ENCODE measurements at places on chromosomes 6 and 20.
A peak's percentile ranks its signal among the peaks of the same experiment; 100 is the strongest.

GRCh38 chr6:52161689-52162438 lies 24.3 kb upstream of the IL17A start:
- no peak for DNase-seq

DNA sequence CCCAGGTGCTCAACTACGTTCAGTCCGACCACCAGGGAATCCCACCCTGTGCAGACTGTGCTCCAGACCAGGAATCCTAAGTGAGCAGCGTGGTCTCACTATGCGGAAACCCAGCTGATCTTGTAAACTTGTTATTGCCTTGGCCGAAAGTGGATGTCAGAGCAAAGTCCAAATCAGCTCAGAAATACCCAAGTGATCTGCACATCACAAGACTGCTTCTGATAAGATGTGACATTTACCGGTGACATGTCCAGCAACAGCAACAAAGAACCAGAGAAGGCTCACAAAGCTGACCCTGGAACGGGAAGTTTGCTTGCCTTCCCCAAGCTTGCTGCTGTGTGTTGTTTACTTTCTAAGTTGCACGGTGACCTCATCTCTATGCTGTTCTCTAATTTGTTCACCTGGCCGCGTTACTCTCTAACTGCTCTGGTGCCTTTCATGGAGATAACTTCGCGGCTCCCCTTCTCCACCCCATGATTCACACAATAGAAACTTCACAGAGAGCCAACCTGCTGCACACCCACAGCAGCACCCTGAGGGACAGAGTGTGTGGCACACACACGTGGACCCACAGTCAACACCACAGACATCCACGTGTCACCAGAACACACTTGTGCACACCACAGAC lies 1.7 kb downstream of the BNIP5 start:
- DNase-seq = no peak

DNA sequence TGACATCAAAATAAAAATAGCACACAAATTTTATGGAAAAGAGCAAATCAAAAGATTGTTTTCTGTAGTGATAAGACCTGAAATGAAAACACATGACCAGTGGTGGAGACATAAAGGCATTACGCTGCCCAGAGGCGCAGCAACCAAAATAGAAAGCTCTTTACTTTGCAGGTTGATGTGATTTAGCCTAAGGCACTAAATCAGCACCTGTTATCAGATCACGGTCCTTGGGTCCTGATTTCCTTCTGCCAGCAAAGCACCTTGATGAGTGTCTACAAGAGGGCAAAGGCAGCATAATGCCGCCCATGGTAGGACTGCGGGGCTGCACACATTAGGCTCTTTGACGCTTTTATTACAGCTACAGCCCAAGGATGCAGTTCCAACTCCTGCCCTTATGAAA lies 19.3 kb upstream of the RAMACL start:
- DNase-seq = no peak

GRCh38 chr20:52410182-52410647 lies 218.6 kb upstream of the ZFP64 start:
- no peak for DNase-seq

- DNase-seq = no peak
Measured at GRCh38 chr6:36599791-36600209, 5.6 kb downstream of the SRSF3 start.

DNA sequence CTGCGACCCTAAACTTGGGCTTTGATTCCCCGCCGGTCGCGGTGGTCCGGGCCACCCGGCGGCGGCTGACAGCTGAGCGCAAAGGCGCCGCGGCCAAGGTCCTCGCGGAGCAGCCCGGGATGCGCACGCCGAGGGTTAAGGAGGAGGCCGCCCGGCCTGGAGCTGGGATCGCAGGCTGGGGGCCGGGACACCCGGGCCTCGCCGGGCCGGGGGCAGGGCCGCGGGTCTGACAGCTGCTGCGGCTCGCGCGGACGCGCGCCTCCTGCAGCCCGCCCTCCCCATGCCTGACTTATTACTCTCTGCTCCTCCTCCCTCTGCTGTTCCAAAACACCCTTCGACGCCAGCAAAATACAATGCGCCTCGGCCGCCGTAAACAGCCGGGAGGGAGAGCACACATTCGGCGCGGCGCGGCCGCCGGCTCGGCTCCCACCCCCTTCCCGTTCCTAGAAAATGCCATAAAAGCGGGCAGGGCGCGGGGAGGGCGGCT lies 746 bp downstream of the BACH2 start:
- no peak for DNase-seq

GRCh38 chr6:7546896-7547295 lies 5.4 kb downstream of the DSP start:
- DNase-seq = no peak

- no peak for DNase-seq
Measured at GRCh38 chr6:71889366-71889765, 3.0 kb downstream of the RIMS1 start.

- DNase-seq = no peak
Measured at GRCh38 chr6:123000244-123000770, 4.3 kb downstream of the CLVS2 start.

GRCh38 chr6:141607956-141608355 lies 524.8 kb upstream of the GJE1 start:
- no peak for DNase-seq

GRCh38 chr6:150276937-150277742 lies 91.7 kb upstream of the IYD start:
- no peak for DNase-seq

GRCh38 chr6:155647354-155647753 lies 191.7 kb upstream of the NOX3 start:
- no peak for DNase-seq

DNA sequence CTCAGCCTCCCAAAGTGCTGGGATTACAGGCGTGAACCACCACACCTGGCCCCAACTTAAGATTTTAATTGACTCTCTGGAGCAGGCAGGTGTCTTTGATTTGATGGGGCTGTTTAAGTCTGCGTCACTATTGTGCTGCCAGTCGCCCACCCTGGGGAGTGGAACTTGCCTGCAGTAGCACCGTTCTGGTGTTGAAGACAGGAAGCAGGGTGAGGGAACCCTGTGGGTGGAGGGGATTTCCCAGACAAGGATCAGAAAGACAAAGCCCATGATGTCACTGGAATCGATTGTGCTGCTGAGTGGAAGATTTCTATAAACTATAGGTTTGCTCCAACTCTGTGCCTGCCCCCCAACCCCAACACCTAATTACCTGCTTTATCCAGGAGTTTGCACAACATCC lies 11.0 kb downstream of the ALDH8A1 start:
- DNase-seq = no peak

- no peak for DNase-seq
Measured at GRCh38 chr20:17749978-17750721, 50.4 kb downstream of the BANF2 start.

DNA sequence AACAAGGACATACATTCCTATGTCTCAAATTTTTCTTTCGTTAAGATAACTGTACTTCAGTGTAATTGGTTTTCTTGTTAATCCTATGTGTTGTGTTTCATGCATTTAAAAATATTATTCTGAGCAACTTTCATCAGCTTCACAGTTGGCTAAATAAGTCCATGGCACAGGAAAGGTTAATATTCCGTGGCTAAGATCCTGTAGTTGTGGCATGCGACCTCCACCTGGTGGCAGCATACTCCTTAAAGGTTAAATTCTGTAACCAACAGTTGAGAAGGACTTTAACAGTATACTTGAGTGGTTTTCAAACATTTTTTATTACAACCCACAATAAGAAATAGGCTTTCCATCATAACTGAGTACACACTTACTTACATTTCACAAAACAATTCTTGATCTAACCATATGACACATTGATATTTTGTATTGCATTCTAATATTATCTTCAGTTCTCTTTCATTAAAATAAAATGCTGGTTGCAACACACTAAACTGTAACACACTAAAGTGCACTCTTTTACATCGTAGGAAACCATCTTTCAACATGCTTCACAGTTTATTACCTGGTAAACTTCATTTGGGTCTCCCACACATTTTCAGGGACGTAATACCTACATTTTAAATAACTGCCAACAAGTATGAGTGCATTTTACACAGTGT lies 118.3 kb downstream of the SLX4IP start:
- no peak for DNase-seq

DNA sequence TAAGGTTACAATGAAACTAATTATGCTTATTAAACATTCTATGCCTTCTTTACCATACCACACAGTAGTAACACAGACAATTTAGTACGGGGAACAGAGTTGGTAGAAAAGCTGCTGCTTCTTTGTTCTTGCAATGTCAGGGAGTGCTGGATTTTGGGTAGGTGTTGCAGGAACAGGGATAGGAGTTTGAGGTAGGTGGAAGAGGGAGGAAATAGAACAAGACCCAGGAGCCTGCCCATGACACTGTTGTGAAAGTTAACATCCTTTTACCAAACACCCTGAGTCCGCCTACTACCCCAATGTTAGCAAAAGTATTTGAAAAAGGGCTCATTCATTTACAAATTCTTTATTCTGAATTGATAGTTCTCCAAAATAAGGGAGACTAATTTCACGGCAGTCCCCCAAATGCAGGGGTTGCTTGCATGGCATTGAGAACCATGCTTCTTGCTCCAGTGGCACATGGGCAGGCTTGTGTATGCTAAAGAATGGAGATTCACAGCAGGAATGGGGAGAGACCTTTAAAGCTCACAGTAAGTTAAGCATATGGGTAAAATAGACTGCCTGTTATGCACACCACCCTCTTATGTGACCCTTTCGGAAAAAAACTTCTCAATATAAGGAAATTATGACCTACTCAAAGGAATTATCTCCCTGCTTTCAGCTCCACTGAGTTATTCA lies 181.7 kb downstream of the GRM1 start:
- no peak for DNase-seq

DNA sequence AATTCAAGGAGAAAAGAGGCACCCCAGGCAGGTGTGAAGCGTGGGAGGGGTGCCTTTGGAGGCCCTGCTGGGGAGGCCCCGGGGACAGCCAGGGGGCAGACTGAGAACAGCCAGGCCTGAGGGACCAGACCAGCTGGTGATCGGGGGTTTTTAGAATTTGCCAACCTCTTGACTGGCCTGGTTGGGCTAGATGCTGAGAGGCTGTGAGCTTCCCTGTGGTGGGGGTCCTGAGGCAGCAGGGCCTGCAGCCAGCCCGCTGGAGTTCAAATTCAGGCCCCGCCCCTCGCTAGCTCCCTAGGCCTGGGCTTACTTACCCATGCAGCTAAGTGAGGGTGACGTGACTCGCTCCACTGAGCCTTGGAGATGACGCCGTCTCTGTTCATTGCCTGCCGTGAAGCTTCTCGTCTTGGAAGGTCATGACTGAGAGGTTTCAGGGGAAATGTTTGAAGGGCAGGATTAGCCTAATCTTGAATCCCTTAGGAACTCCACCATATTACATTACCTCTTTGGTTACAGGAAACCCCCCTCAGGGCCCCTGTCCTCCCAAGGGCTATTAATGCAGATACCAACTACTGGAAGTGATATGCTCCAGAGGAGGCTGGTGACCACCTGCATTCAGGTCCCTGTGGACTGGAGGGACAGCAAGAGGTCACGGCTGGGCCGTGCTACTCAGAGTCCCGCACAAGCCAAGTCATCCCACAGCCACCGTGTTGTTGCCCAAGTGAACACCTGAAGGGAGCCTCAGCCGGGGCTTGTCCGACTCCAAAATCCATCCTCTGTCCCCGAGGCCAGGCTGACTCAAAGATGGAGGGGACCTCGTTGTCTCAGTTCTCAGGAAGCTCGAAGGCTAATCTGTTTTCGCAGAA lies 73.9 kb upstream of the DUSP22 start:
- no peak for DNase-seq

- DNase-seq = no peak
Measured at GRCh38 chr20:56151834-56152233, 96.7 kb upstream of the MC3R start.

DNA sequence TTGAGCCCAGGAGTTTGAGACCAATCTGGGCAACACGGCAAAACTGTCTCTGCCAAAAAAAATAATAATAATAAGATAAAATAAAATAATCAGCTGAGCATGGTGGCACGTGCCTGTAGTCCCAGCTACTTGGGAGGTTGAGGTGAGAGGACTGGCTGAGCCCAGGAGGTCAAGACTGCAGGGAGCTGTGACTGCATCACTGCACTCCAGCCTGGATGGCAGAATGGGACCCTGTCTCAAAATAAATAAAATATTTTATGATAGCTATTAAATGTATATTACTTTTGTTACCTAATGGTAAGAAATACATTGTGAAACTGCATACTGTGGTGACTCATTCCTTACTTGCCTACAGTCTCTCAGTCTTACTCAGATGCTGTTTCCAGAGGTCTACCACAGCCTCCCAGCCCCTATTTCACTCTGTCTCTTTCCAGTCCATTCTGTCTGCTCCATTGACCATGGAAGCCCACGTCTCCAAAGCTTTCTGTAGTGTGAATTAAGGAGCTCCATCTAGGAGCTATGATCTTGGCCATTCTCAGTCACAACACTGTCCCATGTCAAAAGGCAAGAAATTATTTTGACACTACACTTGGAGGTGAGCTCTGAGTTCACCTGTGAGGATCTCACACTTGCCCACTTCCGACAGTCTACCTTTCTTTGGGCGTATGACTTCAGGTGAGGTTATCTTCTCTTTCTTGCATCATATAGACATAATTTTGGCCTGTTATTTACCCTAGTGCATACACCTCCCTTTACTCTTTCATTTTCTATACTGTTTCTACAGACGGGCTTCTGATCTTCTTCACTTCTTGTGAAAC lies 22.4 kb upstream of the SNX9 start:
- no peak for DNase-seq

DNA sequence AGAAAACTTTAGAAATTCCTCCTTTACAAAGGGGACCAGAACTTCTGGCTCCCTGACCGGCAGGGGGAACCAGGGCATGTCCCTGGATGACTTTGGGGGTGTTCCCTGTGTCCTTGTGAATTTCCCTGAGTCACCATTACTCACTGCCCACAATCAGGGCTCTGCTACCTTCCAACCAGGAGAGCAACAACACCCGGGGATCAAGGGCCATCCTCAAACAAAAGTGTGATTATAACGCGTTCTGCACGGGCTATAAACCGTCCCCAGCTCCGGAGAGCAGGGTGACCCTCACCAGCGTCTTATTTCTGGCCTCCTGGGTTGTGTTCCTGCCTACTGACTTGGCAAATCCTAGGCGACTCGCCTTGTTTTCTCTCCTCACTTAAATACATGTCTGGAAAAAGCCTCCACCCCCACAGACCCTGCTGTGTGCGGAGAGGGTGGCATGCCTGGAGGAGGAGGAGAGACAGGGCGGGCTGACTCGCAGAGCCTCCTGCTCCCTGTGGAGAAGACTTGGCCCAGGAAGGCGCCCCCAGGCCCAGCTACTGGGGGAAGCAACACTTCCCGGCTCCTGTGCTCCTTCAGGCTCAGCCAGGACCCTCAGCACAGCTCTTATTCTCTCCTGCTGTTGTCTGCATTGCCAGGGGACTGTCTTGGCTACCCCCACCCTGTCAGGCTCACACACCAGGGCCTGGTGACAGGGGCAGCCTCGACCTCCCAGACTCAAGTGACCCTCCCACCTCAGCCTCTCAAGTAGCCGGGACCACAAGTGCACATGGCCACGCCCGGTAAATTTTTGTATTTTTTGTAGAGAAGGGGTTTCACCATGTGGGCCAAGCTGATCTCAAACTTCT lies 54.1 kb downstream of the FGD2 start:
- DNase-seq = peak; percentile 90

DNA sequence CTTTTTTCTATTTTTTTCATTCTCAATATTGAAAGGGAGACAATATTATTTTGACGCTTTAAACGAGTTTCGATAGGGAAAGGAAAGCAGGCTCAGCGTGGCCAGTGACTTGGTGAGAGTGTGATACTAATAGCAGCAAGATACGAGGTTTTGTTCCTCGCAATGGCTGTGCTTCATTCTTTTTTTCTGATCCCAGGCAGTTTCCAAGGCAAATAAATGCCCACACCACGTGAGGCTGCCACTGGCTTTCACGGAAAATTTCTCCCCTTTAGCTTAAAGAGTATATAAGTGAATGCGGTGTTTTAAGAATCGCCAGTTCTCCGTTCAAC lies 196.4 kb upstream of the ZNF184 start:
- no peak for DNase-seq

All from Panc1 (cell line).